ENCODE measurements at places on chromosomes 13 and 19.

- DNase-seq, result no peak
These were observed 220.3 kb downstream of the POU4F1 start for GRCh38 chr13:78383071-78383484.

GRCh38 chr19:33702606-33703437, 81.1 kb downstream of the CHST8 start:
- no peak for DNase-seq

GRCh38 chr13:112928020-112928971, 40.7 kb upstream of the MCF2L start:
- DNase-seq, result no peak

GRCh38 chr19:1747285-1748114, 5.8 kb upstream of the ONECUT3 start:
- DNase-seq, result no peak

DNA sequence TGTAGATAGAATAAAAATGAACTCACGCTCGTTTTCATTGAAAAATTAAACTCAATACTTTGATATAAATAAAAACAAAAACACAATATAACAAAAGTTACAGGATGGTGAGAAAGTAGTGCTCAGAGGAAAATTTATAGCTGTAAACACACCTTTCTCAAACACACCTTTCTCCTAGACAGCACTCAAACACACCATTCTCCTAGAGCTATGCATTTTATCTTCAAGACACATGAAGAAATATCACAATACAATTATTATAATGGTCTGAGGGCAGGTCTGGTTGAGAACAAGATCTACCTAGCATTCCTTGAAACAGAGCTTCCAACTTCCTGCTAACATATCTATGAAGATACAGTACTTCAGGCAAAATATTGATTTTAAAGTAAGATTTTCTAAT, 183.4 kb upstream of the NBEA start:
- no peak for DNase-seq

DNA sequence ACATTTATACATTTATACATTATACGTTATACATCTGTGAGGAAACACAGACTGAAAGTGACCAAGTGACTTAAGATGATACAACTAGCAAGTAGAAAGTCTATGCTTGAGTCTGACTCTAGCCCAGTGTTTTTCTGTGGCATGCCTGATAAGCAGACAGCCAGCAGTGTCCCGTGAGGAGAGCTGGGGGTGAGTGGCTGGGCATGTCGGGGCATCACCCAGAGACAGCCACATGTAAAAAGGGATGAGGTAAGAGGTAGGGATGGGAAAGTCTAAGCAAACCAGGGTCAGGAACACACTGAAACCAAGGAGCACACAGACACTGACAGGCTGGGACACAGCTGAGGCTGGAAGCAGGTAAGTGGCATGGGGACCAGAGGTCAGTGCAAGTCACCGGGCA, 333.2 kb downstream of the FOXO1 start:
- DNase-seq, result no peak

- no peak for DNase-seq
These were observed 64.8 kb downstream of the MLLT1 start for GRCh38 chr19:6214881-6215541.

DNA sequence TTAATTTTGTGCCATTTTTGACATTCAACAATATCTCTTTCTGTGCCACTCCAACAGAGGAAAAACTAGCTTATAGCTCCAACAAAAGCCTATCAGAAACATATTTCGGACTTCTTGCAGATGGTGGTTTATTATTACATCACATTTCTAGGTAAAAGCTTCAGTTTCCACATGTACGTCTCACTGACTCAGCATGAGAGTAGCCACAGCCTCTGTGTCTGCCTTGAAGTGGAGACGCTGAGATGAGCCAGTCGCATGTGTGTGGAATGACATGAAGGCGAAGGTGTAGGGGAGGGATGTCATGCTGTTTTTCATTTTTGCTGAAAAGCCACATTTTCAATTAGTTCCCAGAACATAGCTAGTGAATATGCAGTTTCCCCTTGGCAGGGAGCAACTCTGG, 598.6 kb downstream of the EFNB2 start:
- no peak for DNase-seq

GRCh38 chr13:79190932-79191331, 215.1 kb downstream of the RBM26 start:
- DNase-seq, result no peak

GRCh38 chr13:105638426-105638825, 897.0 kb downstream of the EFNB2 start:
- no peak for DNase-seq

DNA sequence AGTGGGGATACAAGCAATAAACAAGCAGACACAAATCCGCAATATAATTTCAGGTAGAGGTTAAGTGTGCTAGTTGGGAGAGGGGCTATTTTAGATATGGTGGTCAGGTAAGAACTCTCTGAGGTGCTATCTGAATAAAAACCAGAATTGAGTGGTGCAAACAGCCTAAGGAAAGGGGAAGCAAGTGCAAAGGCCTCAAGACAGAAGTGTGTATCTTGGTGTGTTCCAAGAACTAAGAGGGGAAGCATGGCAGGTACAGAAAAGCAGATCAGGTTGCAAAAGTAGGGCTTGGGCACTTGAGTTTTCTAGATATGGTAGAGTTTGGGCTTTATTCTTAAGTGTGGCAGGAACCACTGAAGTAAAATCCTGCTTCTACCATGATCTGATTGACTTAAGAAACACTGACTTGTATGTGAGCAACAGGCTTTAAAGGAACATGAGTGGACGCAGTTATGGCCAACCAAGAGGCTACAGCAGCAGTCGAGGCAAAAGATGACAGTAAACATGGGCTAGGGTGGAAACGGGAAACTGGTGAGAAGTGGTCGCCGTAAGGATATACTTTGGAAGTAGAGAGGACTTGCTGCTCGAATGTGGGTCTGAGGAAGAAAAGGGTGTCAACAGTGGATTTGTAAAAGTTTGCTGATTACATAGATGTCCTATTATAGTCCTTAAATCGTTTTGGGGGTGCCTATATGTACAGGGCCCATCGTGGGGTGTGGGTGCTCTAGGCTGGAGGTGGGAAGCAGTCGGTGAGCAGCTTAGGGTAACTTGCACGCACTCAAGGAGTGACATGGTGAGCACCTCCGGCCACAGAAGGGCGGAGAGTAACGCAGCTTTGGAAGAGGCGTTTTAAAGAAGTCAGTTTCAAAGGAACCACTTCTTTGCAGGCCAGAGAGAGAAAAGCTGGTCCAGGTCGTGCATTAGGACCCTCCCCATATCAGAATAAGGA, 677 bp downstream of the TGDS start:
- no peak for DNase-seq

DNA sequence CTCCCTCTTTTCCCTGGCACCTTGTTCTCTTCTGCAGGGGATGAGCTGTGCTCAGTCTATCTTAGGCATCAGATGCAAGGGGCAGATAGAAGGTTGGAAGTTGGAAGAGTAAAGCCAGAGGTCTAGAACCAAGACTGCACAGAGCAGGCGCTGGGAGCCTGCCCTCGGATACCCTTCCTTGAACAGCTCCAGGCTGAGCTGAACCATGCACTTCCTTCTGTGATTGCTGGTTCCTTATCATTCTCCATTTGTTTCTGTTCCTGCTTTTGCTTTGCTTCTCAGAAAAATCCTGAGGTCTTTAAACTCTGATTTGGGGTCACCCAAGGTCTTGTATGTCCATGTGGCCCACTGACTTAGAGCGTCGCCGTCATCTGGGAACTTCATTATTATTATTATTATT, 36.3 kb downstream of the ARHGEF18 start:
- DNase-seq, result no peak

DNA sequence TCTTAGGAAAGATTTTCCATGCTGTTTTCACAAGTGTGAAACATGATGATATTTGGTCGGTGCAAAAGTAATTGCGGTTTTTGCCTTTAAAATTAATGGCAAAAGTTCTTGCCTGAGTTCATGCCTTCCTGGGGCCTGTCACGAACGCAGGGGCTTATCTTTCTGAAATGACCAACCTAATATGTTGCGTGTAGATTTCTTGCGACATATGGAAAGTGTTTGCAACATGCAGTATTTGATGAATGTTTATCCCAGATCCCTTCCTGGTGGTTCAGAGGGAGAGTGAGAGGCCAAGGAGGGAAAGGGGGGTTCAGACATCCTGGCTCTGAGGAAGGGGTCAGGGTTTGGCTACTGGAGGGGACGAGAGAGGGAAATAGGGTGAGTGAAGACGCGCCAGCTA, 72.0 kb downstream of the TEX29 start:
- no peak for DNase-seq

DNA sequence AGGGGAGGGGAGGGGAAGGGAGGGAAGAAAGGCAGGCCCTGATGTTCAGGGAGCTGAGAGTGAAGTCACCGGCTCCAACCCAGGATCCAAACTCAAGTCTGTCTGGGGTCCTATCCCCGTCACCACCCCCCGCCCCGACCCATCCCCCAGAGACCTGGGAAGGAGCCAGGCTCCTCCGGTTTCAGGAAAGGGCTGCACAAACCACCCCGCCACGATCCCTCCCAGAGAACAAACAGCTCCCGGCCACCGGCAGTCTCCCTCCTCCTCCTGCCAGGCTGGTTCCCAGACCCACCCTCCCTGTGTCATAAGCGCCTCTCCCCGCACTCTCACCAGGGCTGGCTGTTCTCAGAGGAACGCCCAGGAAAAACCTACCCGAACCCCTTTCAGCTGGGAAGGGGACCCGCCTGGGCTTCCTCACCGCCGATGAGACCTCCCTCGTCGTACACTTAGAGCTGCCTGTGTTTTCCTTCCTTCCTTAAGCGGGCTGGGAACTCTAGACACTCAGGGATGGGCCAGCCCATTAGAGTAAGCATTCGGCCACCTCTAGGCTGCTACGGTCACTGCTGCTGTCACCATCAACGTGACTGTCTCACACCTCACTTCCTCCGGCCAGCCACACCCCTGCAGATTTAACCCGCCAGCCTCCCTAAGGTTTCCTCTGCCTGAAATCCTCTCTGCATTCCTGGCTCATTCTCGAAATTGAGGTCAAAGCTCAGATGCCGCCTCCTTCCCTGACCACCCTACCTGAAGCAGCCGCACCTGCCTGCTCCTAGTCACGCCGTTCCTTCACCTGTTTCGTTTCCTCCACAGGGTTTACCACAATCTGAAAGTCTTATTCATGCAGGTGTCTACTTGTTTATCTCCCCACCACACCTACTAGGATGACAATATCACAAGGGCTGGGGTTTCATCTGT, 6.3 kb upstream of the RDH13 start:
- no peak for DNase-seq

DNA sequence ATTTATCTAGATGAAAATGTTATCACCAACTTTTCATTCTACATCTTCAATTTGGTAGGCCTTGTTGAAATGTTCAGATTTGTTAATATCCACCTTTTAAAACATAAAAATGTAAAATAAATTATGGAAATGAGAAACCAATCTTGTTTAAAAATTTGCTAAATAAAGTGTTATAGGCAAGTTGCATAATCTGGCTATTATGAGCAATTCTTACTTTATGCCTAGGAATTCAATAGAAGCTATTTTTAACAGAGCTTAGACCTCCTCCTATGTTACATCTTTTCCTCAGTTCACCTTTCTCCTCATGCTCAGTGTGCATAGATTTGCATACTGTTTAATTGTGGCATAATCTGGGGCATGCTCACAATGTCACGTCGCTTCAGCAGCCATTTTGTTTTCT, 87.9 kb upstream of the POSTN start:
- DNase-seq, result no peak

DNA sequence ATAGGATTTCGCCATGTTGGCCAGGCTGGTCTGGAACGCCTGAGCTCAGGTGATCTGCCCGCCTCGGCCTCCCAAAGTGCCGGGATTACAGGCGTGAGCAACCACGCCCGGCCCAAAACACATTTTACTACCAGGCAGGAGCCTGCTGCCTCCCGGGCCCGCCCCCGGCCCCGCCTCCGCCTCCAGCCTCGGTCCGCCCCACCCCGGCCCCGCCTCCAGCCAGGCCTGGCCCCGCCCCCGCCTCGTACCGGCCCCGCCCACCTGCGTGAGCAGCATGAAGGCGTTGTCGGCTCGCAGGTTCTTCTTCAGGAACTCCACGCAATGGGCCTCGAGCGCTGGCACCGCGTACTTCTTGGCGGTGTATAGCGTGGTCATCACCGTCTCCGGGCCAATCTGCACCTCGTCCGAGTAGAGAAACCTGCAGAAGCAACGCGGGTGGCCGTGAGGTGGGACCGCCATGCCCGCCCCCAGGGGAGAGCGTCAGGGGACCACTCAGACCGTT, 22.7 kb downstream of the BTBD2 start:
- no peak for DNase-seq

DNA sequence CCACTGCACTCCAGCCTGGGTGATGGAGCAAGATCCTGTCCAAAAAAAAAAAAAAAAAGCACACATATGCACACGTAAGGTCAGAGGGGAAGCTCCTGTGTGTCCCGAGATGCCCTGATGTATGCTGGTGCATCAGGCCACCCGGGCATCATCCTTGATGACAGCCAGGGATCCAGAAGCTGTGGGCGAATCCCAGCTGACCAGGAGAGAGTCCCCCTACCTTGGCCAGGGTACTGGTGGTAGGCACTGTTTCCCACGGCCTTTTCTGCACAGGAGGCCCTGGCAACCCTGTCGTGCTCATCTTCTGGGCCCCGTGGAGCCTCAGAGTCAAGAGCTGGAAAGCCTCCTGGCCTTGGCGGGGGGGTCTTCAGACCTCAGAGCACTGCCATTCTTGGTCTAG, 14.0 kb downstream of the MYDGF start:
- no peak for DNase-seq

All from NCI-H1436 treated with DMSO at 0.1 percent for 48 hours (cell line).